Activated T-cell treated with anti-CD3 and anti-CD28 coated beads, Interleukin-2, amount 50 U/mL, for 1 hour (primary cell): ENCODE measurements at places on chromosomes 12 and 14.

DNA sequence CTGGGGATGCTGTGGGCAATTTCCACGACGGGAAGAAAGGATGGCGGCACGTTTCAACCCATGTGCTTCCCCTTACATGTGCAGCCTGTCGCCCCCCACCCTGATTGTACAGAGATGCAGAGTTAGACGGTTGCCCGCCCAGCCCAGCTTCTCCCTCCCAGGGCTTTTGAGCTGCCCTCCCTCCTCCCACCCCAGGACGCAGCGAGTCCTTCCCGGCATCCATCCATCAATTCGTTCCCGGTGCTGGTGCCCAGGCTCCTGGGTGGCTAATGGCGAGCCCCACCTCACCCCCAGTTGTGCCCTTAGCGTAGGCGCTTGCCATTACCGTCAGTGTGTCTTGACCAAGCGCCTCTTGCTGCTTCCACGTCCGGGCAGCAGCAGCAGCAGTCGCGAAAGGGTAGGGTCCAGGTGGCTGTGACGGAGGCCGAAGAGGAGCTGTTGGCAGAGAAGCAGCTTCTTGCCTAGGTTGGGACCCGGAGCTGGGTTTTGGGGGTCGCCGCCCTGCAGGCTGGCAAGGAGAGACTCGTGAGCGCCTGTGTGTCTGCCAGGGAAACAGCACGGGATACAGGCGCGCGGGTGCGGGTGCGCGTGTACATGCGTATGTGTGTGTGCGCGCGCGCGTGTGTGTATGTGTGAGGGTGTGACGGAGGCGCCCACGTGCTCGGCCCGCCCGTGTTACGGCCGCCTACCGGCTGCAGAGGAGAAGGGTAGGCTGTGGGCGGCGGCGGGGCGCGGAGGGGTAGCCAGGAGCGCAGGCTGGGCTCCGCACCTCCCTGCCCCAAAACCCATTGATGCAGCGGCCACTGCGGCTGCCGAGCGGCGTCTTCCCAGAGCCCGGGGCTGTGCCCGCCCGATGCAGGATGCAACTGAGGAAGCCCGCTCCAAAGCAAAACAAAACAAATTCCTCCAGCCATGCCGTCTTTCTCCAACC, at the start of gene SLC6A15:
SLC6A15 (minus strand) TSS at position 602 of the 931 bp plus-strand sequence. CDS start 20,679 bp downstream, outside the sequence.
- DNase-seq, result no peak

DNA sequence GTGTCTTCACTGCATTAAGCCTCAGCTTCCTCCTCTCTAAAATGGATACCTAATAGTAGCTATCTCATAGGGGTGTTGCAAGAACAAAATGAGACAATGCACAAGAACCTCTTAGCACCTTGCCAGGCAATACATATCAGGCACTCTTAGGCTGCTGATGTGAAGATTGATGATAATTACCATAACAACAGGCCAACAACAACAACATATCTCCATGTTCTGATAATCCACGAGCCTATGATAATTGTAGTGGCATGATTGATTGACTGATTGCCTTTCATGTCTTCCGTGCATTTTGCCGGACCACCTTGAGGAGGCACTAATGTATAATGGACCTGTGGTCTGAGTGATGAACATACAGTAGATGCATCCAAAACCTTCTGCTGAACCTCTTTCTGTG, 50.7 kb upstream of the WSCD2 start:
- no peak for DNase-seq

DNA sequence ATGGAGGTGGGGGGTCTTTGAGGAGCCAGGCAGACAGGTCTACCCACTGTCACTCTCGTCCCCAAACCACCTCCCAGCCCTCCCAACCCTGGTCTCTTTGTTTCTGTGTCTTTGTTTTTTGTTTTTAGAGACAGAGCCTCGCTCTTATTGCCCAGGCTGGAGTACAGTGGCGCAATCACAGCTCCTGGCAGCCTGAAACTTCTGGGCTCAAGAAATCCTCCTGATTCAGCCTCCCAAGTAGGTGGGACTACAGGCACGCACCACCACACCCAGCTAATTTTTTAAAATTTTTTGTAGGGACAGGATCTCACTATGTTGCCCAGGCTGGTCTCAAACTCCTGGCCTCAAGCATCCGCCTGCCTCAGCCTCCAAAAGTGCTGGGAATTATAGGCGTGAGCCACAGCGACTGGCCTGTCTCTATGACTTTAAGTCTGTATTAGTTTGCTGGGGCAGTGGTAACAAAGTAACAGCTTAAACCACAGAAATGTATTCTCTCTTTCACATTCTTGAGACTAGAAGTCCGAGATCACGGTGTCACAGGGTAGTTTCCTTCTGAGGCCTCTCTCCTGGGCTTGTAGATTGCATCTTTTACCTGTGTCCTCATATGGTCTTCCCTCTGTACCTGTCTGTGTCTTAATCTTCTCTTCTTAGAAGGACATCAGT, 26.1 kb downstream of the DTX1 start:
- no peak for DNase-seq

DNA sequence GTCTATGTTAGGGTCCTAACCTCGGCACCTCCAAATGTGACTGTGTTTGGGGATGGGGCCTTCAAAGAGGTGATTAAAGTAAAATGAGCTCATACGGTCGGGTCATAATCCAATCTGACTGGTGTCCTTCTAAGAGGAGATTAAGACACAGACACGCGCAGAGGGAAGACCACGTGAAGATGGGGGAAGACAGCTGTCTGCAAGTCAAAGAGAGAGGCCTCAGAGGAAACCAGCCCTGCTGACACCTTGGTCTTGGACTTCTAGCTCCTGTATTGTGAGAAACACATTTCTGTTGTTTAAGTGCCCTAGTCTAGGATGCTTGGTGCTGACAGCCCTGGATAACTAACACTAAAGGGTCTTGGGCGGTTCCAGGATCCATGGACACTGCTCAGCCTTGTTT, 109.6 kb downstream of the DICER1 start:
- no peak for DNase-seq

DNA sequence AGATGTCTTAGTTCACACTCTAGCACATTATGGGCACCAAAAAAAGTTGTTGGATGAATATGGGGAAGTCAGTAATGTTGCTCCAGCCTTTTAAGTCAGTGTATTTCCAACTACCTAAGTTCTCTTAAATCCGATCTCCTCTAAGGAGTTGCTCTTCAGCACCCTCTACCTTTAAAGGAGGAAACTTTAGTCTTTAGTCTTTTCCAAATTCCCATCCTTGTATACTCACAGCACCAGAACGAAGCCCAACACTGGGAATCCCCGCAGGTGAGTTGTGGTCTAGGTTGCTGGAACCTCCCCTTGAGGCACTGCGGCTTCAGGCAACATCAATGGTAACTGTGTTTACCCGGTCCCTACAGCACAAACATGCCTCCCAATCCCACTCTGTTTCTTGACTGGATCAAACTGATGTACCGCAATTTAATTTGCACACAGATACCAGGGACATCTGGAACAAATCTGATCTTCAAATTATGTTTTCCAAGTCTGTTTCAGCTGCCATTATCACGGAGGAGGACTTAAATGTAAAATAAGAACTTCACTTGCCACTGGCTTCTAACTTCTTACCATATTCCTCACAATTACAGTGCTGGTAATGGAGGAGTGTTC, 179.0 kb downstream of the FOXN3 start:
- no peak for DNase-seq

GRCh38 chr12:107017042-107017441, 30.1 kb upstream of the MTERF2 start:
- no peak for DNase-seq

GRCh38 chr12:109653890-109654289, 59.7 kb upstream of the FAM222A start:
- DNase-seq, result no peak

DNA sequence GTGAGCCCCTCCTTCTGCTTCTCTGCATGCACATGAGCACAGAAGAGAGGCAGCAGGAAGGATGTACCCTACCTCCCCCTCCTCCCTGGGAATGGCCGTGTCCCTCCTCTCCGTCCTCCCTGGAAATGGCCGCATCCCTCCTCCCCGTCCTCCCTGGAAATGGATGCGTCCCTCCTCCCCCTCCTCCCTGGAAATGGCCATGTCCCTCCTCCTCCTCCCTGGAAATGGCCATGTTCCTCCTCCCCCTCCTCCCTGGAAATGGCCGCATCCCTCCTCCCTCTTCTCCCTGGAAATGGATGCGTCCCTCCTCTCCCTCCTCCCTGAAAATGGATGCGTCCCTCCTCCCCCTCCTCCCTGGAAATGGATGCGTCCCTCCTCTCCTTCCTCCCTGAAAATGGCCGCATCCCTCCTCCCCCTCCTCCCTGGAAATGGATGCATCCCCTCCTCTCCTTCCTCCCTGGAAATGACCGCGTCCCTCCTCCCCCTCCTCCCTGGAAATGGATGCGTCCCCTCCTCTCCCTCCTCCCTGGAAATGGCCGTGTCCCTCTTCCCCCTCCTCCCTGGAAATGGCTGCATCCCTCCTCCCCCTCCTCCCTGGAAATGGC, 428.6 kb downstream of the AACS start:
- DNase-seq, result no peak

DNA sequence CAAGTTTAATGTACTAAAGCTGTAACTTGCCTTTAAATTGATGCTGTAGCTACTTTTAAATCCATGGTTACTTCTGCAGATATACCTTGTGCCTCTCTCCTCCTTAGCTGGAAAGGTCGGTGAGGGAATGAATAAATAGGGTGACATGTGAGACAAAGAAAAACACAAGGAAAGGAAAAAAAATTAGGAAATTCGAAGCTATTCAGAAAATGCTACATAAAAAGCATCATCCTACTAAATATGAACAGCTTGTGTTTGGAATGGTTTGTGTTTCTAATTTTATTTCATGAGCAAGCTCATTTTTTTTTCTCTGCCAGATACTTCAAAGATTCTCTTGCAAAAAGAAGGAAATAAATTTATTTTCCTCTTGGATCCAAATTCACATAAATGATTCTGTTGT, 186.3 kb upstream of the NUDT4 start:
- DNase-seq, result no peak

- no peak for DNase-seq
Measured at GRCh38 chr14:22414876-22415604, 174.0 kb downstream of the DAD1 start.

- peak; percentile 60 for DNase-seq
Measured at GRCh38 chr12:123106640-123107359, 44.1 kb downstream of the PITPNM2 start.

GRCh38 chr14:68807148-68807600, 14.3 kb upstream of the ZFP36L1 start:
- no peak for DNase-seq

GRCh38 chr14:104253223-104253822, 114.9 kb downstream of the KIF26A start:
- peak; percentile 10 for DNase-seq

GRCh38 chr12:82708061-82708879, 21.6 kb downstream of the TMTC2 start:
- no peak for DNase-seq

- DNase-seq, result no peak
Measured at GRCh38 chr12:32666018-32666417, 13.1 kb upstream of the DNM1L start.

DNA sequence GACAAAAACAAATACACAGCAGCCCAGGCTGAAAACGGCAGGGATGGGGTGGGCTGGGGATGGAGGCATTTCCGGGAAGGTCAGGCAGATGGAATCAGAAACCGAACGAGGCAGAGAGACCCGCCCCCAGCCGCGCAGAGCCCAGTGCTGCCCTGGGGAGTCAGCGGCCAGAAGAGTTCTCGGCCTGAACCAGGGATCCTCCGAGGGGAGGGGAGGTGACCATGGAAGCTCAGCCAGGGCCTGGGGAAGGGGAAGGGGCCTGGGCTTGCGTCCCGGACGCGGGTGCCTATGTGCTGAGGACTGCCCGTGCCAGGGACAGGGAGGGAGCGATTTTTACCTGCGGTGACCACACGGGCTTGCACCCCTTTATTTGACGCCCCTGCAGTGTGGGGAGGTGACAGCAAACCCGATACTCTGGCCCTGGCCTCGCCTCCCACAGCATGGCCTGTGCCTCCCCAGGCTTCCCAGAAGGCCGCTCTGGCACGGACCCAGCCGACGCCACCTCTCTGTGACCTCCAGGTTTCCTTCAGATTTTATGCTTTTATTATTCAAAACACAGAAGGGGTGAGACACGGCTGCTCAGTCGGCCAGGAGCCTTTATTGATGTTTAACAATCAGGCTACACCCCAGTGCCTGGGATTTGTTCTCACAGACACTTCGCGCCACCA, 7.7 kb downstream of the LRCOL1 start:
- DNase-seq, result no peak

DNA sequence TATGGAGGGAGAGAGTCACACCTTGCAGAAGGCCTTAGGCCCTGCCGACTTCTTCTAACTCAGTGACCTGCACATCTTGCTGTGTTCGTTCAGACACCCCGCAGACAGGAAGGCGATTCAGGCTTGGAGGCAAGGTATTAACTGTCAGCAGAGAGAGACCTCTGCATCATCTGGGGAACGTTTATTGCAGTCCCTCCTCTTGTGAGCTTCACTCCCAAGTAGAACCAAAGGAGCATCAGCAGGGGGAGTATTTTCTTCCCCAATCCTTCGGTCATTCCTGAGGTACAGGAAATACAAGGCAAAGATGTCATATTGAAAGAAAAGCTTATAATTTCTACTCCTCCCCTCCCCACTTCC, 217.9 kb downstream of the CRADD start:
- no peak for DNase-seq

DNA sequence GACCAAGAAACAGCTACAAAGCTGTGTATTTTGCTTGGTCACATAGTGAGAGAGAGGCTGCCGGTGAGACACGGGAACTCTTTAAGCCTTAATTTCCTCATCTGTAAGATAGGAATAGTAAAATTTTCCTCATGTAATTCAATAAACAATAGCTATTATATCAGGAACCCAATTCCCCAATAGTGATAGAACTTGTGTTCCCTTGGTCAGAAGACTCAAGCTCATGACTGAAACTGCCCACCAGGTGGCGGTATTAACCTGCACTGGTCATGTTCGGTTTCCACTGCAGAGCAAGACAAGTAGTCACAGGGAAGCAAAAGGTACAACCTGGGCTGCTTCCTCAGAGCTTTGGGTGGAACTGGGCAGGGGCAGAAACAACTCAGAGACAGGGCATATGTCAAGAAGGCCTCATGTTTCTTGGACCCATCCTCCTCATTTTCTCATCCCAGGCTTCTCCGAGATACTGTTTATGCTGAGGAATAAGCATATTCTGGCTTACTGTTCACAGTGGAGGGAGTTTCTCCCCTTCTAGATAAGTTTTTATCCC, 4.2 kb upstream of the AJUBA start:
- peak; percentile 86 for DNase-seq

DNA sequence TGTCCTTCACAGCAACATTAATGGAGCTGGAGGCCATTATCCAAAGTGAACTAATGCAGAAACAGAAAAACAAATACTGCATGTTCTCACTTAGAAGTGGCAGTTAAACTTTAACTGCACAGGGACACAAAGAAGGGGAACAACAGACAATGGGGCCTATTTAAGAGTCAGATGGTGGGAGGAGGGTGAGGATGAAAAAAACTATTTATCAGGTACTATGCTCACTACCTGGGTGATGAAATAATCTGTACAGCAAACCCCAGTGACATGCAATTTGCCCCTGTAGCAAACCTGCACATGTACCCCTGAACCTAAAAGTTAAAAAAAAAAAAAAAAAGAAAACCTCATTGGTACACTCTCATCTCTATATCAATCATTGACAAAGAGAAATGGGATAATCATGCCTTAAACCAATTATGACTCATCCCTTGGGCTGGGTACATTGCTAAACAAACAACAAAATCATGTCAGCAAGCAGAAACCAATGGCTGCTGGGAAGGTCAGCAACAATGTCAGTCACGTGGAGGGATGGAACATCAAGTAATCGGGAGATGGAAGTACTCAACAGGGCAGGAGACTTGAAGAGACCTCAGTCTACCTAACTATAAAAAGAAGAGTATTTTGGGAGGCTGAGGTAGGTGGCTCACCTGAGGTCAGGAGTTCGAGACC, 479.2 kb downstream of the RMST start:
- no peak for DNase-seq
